ENCODE measurements at places on chromosomes 6 and 20.

DNA sequence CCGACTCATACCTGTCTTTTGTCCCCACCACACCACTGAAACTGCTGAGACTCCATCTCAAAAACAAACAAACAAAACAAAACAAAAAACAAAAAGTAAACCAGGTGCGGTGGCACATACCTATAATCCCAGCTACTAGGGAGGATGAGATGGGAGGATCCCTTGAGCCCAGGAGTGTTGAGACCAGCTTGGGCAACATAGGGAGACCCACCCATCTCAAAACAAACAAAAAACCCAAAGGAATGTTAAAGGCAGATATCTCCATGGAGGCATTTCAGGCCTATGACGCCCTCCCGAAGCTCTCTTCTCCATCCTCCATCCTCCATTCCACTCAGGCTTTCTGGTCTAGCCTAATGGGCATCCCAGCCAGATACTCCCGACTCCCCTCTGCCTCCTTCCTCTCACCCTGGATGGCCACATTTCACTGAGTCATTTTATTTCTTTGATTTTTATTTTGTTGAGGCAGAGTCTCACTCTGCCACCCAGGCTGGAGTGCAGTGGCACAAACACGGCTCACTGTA lies 3.2 kb upstream of the SLC4A11 start:
- no peak for DNase-seq

- DNase-seq: no peak
These were observed 8.7 kb upstream of the ECT2L start for GRCh38 chr6:138787138-138787537.

DNA sequence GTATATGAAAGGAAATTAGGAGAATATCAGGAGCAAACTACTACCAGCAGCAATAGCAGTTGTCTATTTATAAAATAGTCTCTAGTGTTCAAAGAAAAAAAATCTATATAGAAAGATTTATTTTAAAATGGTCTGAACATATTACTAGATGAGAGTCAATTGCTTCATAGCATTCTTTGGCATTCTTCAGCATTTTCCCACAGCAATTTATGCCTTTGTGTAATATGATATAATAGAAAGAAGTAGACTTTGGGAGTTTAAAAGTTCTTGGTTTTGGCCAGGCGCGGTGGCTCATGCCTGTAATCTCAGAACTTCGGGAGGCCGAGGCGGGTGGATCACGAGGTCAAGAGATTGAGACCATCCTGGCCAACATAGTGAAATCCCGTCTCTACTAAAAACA lies 157.0 kb upstream of the PLN start:
- peak; percentile 22 for DNase-seq

- no peak for DNase-seq
These were observed 397.5 kb downstream of the TAF4 start for GRCh38 chr20:61668065-61668650.

DNA sequence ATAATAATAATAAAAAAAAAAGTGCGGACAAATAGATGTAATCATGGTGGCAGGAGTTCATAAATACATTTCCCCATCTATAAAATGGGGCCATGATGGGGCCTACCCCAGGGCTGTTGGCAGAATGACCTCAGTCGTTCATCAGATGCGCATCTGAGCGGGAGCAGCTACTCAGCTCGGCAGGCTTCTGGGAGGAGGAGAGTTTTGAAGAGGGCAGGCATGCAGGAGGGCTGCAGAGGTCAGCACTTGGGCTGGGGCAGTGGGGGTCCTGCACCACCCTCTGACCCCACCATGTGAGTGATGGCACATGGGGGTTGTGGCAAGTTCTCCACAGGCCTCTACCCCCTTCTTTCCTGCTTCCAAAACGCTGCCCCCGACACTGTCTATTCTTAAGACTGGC lies 373.5 kb downstream of the ZFAND3 start:
- DNase-seq: no peak

GRCh38 chr20:50022676-50023075 lies 39.9 kb downstream of the SNAI1 start:
- no peak for DNase-seq

GRCh38 chr20:56859039-56859800 lies 230.1 kb downstream of the TFAP2C start:
- DNase-seq: no peak

DNA sequence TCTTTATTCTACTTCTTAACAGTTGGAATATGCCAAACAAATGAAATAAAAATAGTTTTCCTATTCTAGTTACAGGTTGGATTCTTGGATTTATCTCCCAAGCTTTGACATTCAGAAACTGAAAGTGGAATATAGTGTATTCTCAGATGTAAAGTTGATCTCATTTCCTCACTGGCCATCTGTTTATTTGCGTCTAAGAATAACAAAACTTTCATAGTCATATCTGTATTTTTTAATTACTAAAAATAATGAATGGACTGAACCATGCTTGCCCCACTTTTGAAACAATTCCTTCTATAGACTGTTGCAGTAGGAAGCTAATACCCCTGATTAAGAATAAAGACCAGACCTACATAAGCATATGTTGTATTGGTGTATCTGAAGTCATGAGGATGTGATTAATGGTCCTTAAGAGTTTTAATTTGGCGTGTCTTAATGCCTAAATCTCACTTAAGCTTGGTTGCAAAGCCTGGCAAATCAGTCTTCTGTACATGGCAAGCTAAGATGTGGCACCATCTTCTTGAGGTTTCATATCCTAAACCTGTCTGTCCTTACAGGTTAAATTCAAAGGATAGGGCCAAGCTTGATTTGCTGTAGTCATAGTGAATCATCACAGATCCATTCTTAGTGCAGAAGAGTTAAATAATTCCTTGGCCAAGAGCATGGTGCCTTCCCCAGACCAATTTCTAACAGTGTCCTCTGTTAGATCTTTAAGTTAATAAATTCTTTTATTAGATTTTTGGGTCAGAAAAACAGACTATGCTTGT lies 58.9 kb downstream of the FOXO3 start:
- no peak for DNase-seq

GRCh38 chr20:18837718-18838117 lies 24.1 kb downstream of the SCP2D1 start:
- DNase-seq: no peak

GRCh38 chr20:62874964-62875344 lies 13.3 kb upstream of the TCFL5 start:
- DNase-seq: no peak

GRCh38 chr6:100886076-100886475 lies 4.9 kb upstream of the ASCC3 start:
- peak; percentile 21 for DNase-seq

GRCh38 chr6:28212510-28213212 lies 12.4 kb upstream of the ZSCAN9 start:
- peak; percentile 85 for DNase-seq

- no peak for DNase-seq
These were observed 22.3 kb downstream of the NRN1 start for GRCh38 chr6:5984150-5985089.

GRCh38 chr20:43835944-43836508 lies 78.6 kb upstream of the TOX2 start:
- no peak for DNase-seq

DNA sequence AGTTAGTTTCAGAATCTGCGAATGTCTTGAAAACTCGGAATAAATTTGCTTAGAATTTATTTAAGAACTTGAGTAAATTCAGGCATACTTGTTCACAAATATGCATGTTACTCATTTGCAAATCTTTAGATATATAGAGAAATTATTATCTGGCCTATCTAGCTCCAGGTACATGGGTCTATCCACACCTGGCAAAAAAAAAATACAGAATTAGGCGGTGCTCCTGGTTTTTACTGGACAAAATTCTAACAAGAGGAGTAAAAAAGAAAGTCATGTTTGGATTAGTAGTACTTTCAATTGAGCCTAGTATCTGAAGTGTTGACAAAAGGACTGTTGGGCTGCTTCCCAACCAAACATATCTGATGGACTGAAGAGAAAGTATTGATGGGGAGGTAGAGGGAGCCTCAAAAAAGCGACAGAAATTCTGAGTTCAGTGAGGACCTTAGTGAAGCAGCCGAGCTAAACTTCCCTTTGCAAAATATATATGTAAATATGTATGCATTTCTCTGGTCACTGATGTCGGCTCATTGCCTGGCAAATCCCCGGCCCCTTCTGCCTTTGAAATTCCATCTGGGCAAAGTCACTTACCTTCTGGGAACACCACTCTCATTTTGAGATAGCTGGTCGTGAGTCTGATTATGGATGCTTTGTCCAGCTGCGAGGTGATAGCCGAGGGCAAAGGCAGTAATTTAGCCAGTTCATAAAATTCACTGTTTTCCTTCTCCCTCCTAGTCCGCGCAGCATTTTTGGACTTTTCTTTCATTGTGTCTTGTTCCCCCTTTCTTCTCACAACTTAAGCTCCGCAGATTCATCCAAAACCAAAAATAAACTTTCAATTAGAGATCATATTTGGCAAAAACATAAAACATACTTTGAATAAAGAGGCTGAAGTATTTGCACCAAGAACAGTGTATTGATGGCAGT lies 1.8 kb downstream of the SIM1 start:
- DNase-seq: no peak

DNA sequence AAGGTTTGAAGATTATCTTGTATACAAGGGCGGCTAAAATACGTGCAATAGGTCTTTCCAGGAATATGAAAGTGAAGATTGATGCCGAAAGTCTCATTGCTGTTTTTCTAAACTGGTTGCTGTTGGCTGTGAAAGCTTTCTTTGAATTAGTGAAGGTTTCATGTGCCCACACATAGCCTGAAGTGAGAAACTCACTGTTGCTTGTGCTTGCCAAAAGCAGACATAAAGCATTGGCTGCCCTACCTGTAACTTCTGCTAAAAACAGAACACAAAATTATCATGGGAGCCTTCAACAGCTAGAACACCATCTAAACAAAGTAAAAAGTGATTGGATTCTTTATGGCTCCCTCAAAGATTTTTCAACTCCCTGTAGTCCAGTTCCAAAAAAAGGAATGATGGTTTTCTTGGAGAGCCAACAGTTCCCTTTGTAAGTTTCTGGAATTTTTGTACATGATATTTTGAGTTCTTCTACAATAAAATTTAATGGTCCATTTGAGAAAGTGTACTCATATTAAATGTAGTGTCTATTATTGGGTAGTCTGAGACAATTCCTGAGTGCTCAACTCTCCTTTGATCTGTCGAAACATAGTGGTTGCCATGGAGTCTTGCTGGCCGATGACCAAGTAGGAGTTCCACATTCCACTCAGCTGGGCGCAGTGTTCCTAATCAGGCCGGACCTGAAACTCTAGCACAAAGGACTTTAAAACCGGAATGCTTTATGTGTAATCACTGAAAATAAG lies 68.5 kb downstream of the PLEKHG1 start:
- peak; percentile 86 for DNase-seq

GRCh38 chr20:34859826-34860545 lies 12.7 kb downstream of the GGT7 start:
- DNase-seq: no peak

DNA sequence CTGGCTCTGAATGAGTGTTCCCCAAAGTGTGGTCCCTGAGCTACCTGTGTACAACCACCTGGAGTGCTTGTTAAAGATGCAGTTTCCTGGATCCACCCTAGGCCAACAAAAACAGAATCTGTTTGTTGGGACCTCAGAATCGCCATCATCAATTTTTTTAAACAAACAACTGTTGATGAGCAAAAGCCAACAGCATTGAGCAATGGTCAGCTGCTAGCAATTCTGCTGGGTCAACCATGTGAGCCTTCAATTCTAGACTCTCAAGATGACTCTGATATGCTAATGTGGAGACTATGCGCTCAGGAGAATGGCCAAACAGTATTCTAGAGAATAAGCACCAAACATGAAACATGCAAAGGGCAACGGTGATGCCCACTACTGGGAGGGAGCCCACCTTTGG lies 64.4 kb upstream of the IYD start:
- no peak for DNase-seq

DNA sequence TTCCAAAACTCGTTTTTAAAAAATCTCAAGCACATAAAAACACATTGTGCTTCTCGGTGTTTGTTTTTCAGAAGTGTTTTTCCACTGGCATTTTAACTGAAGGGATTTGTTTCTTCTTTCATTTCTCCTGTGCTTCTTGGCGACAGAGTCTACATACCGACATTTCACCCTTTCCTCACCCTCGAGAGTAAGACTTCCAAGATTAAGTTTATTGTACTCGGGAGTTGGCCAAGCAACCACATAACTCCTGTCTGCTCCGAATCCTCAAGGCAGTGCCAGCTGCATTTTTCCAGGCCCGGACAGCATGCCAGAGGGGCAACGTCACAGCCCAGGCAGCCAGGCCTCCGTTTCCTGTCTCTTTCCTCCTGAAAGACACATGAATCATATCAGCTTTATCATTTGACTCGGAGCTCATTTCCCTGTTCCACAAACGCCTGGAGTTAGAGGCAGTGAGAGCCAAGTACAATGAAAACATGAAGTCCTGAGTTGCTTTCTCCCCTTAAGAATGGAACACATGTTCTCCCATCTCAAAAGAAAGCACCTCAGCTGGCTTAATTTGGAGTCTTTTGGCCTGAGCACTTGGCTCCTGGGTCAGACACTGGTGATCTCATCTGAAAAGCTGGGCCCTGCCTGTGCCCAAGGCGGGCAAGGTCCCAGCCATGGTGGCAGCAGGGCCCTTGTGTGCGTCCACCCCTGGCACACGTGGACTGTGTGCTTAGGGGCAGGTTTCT lies 23.2 kb upstream of the FAM50B start:
- DNase-seq: peak; percentile 98

- DNase-seq: no peak
These were observed 51.5 kb downstream of the STK4 start for GRCh38 chr20:45017857-45018256.

DNA sequence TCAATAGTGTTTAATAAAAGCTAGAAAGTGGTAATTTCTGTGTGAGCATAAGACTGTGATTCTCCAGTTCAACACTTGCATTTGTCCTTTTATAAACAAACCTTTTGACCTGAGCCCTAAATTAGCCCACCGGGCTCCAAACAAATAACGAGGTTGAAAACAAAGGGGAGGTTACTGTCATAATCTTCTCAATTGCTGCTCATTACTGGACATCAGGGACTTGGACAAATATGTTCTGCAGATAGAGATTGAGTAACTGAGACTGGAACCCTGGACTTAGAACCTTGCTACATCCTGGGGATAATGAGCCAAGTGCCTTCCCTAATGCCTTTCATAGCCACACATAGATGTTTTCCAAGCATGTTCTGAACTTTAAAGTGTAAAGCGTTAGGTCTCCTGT lies 84.2 kb upstream of the PCSK2 start:
- no peak for DNase-seq

DNA sequence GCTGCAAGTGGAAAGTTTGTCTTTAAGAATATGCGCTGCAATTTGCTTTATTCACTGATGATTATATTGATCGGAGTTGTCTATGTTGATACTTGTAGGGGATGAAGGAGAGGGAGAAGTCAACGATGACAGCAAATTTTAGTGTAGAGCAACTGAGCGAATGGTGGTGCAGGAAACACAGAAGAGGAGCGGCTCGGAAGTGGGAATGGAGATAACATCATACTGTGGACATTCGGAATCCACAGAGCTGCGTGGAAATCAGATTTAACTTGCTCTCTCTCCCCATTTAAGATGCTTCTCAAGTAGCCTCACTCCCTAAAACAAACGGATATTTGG lies 722 bp upstream of the TMEM14B start:
- DNase-seq: no peak

DNA sequence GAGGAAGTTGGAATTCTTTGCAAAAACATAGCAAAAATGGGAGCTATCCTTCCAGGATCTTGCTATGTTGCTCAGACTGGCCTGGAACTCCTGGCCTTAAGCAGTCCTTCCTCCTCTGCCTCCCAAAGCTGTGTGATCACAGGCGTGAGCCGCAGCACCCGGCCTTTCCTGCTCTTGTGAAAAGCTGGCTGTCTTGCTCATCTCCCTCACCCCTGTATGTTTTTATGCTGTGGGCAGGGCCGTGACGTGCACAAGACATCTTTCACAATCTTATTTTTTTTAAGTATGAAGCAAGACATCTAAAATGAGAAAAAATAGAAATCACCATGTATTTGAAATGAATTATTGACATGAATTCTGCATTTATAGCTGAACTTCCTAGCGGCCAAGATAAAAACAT lies 110.4 kb downstream of the SAMD5 start:
- DNase-seq: no peak
